ENCODE measurements at places on chromosomes 4 and X. TPM values are rescaled to one million over a fixed set of nuclear protein-coding genes. Genes with fewer than 3 reads are reported as not detected.

The FAT4 gene
- polyA plus RNA-seq = 2.4 TPM

The CXCL6 gene
- 16.3 TPM for polyA plus RNA-seq

The FAM47E gene
- polyA plus RNA-seq = not detected

The SSX3 gene
- polyA plus RNA-seq = not detected

The C4orf51 gene
- not detected for polyA plus RNA-seq

The SORCS2 gene
- 0.74 TPM for polyA plus RNA-seq
